ENCODE measurements at places on chromosomes 3 and 15.

- no peak for DNase-seq
Observed at GRCh38 chr3:23431764-23432163, 228.6 kb downstream of the UBE2E2 start.

DNA sequence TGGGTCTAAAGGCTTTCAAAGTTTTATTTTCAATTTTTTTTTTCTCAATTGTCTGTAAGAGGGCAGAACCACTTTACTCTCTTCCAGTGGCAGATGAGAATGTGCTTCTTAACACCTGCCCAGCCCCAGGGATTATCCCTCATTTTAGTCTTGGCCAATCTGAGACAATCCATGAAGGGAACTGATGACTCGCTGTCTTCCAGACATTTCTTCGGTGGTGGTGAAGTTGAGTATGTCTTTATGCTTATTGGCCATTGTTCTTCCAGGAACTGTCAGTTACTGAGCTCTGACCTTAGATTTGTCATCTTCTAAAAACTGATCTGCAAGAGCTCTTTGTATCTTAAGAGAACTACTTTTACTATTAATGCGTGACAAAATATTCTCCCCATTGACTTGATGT is 139.5 kb downstream of the TJP1 start:
- no peak for DNase-seq

DNA sequence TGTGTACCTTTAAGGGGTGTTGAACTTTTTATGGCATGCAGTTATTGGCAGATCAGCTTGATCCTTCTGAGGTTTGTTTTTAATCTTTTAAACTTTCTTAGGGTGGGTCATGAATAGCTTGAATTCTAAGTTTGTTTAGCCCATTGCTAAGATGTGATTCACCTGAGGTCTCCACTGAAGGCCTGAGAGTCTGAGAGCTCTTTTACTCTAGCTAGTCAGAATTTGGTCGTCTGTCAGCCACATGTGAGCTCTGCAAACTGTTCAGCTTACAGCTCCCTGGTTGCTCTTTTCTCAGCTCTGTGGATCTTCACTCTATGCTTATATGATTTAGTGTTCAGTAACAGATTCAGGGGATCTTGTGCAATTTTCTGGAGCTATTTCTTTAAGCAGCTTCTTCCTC is 161.3 kb downstream of the ABHD5 start:
- no peak for DNase-seq

- DNase-seq = no peak
Observed at GRCh38 chr15:59741274-59741906, 52.3 kb upstream of the BNIP2 start.

GRCh38 chr15:90451053-90451850 is 63.2 kb downstream of the IQGAP1 start:
- no peak for DNase-seq

DNA sequence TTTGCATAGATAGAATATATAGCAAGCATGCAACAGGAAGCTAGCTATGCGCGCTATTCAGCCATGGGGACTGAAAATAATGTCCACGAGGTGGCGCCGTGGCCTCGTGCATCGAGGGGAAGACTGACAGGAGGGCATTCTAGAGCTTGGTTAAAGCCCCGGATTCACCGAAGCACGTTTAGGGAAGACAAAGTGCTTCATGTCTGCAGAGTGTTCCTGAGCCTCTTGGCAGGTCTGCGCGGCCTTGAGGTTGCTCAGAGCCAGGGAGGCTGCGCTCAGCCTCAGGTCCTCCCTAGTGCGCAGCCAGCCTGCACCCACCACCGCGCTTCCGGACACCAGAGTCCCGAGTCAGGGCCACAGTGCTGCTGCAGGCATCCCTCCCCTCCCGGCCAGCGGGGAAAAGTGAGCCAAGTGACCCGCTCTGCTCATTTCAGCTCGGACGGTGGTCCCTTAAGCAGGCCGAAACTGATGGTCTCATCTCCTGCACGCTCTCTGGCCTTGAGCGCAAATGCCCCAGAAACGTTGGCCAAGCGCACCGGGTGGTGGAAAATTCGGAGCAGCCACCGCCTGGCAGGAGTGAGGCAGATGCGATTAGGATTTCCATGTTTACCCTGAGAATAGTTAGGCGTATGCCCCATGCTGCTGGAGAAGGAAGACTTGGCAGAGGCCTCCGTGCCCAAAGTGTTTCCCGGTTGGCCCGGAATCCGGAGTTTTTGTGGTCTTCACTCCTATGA is 24.8 kb downstream of the GABRA5 start:
- no peak for DNase-seq

GRCh38 chr15:62807539-62808130 is 234.9 kb upstream of the TPM1 start:
- no peak for DNase-seq

GRCh38 chr3:37813403-37813802 is 48.3 kb upstream of the CTDSPL start:
- DNase-seq = no peak

DNA sequence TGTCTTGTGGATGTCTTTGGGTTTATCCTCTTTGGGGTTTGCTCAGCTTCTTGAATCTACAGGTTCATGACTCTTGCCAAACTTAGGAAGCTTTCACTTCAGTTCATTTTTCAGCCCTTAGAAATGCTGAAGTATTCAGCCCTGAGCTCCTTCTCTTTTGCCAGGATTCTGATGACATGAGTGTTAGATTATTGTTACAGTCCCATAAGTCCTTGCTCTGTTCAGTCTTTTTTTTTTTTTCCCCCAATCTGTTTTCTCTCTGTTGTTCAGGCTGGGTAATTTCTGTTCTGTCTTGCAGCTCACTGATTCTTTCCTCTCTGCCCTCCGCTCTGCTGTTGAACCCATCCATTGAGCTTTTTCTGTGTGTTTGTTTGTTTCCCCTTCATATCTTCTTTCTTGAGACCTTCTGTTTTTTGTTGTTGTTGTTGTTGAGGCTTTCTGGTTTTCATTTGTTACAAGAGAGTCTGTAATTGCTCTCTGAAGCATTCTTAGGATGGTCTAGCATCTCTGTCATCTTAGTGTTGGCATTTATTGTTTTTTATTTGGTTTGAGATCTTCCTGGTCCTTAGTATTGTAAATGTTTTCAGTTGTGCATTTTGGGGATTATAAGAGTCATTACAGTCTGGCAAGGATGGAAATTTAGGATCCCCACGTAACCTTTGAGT is 18.4 kb downstream of the LRCH3 start:
- no peak for DNase-seq

- no peak for DNase-seq
Observed at GRCh38 chr15:50624616-50625168, 61.9 kb downstream of the TRPM7 start.

GRCh38 chr3:60594025-60594424 is 657.2 kb downstream of the FHIT start:
- DNase-seq = no peak

- DNase-seq = no peak
Observed at GRCh38 chr3:123298903-123299302, 97.2 kb downstream of the SEC22A start.

DNA sequence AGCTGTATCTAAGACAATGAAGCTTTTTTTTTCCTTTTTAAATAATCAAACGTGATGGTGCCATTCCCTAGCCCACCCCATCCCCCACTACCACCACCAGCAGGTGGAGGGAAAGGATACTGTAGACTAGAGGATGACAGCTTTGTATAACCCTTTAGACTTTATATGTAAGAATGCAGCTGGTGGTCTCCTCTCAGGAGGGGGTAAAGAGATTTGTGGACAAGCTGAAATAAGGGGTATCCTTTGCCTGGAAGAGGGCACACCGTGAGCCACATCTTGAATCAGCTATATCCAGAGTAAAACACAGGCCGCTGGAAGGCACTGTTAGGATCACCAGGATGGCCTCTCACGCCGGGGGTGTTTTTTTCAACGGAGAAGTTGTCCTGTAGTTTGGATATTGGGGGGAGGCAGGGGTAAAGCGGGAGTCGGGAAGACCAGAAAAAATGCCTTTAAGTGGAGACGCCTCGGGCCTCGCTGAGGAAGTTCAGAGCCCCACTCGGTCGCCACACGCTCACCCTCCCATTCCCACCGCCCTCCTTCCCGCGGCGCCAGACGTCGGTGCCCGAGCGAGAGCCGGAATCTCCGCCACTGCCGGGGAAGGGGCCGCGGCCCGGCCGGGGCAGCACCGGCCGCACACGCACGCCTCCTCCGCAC is 986 bp downstream of the KPNA4 start:
- DNase-seq = no peak
